ENCODE measurements at places on chromosomes 13 and 19.

GRCh38 chr19:11736696-11737095 lies 2.0 kb downstream of the ZNF823 start:
- ATAC-seq, result no peak

DNA sequence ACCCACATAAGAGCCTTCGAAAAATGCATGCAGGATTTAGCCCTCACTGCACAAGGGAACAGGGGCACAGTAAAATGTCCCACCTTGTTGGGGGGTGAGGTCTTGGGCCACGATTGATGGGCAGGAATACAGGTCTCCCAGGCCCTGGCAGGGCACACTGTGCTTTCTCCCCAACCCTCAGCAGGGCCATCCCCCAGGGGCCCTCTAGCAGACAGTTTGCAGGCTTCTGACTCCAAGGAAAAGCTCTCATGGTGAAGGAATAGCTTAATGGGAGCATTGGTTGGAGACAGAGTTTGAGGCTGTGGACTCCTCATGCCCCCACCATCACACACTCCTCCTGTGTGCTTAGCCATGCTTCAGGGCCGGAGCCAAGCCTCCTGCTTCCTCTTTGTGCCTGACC lies 484.6 kb downstream of the ZNF536 start:
- no peak for ATAC-seq

- no peak for ATAC-seq
Measured at GRCh38 chr13:63463782-63464610, 2048.3 kb upstream of the PCDH20 start.

GRCh38 chr13:39773833-39774232 lies 118.4 kb downstream of the COG6 start:
- ATAC-seq, result no peak

DNA sequence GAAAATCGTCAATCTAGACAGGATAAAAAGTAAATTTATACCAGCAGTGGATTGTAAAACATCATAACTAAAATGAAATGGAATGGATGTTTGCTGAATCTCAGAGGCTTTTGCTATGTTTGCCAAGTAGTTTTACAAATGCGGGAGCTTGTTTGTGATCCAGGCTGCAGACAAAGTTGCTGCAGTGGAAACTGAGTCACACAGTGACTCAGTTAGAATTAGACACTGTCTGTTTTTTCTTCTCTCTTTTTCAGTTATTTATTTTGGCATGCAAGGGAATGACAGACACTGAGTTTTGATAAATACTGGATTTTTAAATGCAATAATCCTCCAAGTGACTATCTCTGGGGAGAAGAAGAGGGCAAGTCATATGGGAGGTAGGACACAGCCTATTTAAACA lies 4.6 kb upstream of the PNMA8A start:
- no peak for ATAC-seq

GRCh38 chr13:20057214-20057613 lies 98.7 kb downstream of the ZMYM2 start:
- no peak for ATAC-seq

DNA sequence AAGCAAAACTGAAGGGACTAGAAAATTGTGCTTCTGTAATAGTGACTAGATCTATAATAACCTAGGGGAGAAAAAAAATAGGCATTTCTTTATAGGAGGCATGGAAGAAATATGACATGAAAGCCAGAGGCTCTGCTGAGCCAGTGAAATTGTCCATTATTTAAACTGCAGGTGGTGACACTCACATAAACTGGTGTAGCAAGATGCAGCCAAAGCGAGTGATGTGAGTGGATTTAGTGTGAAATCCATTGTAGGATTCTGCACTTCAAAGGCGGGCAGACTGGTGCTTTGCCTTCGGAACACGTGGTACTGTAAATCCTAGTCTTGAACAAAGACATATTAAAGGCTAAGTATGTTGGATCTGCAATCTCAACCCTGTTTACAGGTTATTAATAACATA lies 361.9 kb downstream of the TBC1D4 start:
- ATAC-seq, result no peak

DNA sequence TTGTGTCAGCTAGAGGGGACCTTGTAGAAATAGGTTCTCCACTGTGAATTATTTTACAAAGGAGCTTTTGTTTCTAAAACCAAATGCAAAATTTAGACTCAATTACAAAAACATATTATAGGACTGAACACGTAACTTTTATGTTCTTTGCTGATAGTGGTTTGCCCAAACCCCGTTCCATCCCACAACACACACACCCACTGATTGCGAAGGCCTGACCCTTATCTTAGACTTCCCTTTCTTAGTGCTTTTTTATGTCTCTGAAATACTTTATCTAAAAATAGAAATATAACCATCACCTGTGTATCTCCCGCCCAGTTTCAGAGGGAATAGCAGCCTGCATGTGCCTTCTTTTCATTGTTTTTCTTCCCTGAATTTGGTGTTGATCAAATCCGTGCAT lies 13.0 kb downstream of the CCNA1 start:
- no peak for ATAC-seq

GRCh38 chr13:109840201-109840892 lies 54.0 kb upstream of the IRS2 start:
- ATAC-seq, result peak; percentile 99

DNA sequence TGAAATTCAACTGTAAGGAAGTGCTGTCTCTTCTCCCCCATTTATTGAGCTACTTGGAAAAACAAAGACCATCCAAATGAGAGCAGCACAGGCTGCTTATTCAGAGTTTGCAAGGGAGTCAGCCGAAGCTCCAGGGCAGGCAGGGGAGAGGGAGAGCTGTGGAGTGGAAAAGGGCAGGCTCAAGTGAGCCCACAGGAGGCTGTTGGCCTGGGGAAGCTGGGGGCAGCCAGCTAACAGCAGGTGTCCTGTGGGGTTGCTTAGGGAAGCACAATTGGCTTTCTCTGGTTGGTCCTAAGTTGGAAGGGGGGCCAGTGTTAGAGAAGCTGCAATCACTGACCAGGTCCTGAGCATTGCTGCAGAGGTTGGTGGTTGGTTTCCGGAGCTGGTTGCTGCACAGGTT lies 23.9 kb downstream of the SLC25A42 start:
- ATAC-seq, result no peak

DNA sequence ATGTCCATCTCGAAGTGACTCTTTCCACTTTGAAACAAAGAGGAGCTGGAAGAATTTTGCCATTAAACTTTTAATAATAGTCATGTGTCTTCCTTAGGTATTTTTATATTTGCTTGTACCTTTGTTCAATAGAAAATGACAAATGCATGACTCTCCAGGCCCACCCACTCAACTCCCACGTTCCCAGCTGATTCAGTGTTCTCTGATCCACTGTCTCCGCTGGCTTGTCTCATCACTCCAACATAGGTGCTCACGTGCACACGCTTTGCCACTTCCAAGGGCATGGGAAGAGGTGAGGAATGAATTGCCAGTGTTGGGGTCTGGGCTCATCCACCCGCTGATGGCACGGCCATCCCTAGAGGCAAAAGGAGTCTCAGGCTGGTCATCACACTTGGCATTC lies 24.5 kb downstream of the RASL11A start:
- no peak for ATAC-seq

DNA sequence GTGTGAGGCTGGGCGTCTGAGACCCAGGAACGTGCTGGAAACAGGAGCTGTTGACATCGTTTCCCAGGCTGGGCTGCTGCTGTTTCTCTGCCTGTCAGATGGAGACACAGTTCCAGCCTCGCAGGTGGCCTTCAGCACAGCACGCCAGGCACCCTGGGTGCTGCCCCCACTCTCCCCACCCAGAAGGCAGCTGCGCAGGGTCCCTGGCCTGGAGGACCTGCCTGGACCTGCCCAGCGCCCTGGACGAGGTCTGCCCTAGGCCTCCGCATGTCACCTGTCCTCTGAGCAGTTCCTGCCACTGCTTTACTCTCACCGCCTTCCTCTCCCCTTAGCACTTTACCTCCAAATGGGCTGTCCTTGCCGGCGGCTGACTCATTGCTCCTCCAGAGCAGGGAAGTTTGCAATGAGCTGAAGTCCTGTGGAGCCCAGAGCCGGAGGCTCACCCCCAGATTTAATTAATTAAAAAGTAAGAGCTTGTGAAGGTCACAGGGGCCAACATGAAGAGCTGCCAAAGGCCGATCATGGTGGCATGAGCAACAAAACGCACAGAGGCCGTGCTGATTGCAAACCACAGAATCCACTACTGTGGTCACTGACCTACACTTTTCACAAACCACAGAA lies 32.2 kb downstream of the C13orf46 start:
- ATAC-seq, result no peak

GRCh38 chr13:79548902-79549301 lies 67.9 kb downstream of the NDFIP2 start:
- ATAC-seq, result no peak

GRCh38 chr19:31503211-31503610 lies 154.0 kb upstream of the TSHZ3 start:
- ATAC-seq, result no peak

GRCh38 chr13:75771818-75772217 lies 135.7 kb downstream of the LMO7 start:
- ATAC-seq, result peak; percentile 97

DNA sequence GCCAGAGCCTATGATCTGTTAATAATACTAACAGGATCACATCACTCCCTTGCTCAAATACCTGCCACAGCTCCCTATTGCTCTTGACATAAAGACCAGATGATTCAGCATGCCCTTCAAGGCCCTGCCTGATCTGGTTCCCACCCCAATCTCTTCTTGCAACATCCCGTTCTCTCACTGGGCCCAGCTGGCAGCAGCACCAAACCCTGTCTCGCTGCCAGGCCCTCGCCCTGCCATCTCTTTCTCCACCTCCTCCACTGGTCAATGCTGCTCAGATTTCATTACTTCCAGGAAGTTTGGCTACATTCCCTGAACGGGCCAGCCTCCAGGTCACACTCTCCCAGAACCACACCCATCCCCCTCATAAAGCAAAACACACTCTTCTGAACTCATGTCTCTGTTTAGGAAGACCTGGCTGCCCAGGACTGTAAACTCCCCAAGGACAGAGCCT lies 8.6 kb upstream of the BCAT2 start:
- ATAC-seq, result no peak

- no peak for ATAC-seq
Measured at GRCh38 chr19:42089772-42090171, 13.8 kb downstream of the ZNF574 start.

DNA sequence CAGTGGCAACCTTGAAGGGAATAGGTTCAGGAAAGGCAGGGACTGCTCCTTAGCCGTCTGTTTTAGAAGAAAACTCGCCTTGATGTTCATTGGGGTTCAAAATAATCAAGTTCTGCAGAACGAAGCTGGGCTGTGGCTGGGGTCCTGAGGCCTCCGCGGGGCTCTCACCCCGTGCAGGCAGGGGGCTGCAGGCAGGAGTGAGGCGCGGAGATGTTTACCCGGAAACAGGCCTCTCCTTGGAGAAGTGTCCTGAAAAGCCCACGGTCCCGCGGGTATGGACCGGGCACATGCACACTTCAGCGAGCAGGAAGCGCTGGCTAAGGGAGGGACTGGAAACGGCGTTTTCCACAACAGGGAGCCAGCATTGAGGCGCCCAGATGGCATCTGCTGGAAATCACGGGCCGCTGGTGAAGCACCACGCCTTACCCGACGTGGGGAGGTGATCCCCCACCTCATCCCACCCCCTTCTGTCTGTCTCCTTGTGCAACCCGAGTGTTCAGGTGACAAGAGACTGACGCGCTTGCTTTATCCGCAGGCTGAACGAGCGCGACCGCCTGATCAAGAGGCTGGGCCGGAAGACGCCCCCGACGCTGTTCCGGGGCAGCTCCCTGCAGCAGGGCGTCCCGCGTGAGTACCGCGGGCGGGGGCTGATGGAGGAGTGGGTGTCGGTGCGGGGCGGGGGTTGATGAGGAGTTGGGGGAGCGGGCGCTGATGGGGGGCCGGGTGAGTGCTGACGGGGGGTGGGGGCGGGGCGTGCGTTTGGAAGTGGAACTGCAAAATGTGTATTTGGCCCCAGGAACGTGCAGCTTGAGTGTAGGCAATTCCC lies 39.6 kb downstream of the SHISA2 start:
- peak; percentile 88 for ATAC-seq

GRCh38 chr13:45339867-45340266 lies 1.1 kb downstream of the TPT1 start:
- ATAC-seq, result peak; percentile 13

DNA sequence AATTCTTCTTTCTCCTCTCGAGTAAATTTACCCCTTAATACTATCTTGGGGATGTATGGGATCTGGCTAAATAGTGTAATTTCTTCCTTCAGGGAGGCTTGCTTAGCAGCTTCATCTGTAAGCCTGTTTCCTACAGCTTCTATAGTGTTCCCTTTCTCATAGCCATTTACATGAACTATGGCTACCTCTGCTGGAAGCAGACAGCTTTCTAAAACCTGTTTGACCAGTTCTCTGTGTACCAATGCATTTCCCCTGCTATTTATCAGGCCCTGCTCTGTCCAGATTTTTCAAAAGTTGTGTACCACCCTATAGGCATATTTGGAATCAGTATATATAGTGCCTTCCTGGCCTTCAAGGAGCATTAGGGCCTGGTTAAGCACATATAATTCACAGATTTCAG lies 113.6 kb upstream of the PCDH9 start:
- no peak for ATAC-seq

GRCh38 chr19:2528675-2529101 lies 52.8 kb downstream of the GADD45B start:
- ATAC-seq, result no peak

- peak; percentile 69 for ATAC-seq
Measured at GRCh38 chr19:19817357-19817756, 4.2 kb downstream of the ZNF506 start.

- ATAC-seq, result no peak
Measured at GRCh38 chr13:114212158-114212495, 22.6 kb upstream of the CDC16 start.

DNA sequence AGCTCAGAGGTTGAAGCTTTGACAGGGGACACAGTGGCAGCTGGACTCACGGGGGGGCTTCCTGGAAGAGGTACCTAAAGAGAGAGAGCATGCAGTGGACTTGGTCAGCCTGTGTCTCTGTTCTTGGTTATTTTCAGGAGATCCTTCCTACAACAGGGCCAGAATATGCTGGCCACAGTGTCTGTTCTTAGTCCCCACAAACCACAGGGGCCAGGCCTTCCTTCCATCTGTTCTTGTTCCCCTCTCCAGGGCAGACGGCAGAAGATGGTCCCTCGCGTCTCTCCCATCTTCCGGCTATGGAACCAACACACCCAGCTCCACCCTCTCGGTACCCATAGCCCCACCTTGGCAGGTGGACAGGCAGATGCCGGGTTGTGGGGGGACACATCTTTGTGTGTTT lies 24.8 kb downstream of the MAST3 start:
- ATAC-seq, result no peak

DNA sequence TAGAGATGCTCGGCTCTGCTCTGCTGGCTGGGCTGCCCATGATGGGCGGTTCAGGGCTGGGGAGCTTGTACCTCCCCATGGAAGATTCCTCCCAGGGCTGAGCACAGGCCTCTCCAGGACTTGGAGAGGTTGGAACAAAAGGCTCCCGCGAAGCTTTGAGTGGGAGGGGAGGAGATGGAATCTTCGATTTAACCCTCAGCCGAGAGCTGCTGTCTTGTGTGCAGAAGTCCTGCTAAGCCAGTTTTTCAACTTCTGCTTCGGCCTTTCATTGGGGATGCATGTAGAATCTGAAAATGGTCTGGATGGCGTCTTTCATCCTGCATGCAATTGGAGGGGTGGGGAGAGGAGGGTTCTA lies 163.3 kb downstream of the KDM4B start:
- no peak for ATAC-seq

GRCh38 chr13:78786459-78786858 lies 127.5 kb upstream of the OBI1 start:
- no peak for ATAC-seq
